ENCODE measurements at places on chromosomes 7 and 10. TPM values are rescaled to one million over a fixed set of nuclear protein-coding genes. Genes with fewer than 3 reads are reported as not detected.

SYT15B gene
- total RNA-seq, result 1.0 TPM

RBP3 gene
- not detected for total RNA-seq

SPDYE2 gene
- total RNA-seq, result 0.43 TPM

SYCE1 gene
- 2.4 TPM for total RNA-seq

DNA sequence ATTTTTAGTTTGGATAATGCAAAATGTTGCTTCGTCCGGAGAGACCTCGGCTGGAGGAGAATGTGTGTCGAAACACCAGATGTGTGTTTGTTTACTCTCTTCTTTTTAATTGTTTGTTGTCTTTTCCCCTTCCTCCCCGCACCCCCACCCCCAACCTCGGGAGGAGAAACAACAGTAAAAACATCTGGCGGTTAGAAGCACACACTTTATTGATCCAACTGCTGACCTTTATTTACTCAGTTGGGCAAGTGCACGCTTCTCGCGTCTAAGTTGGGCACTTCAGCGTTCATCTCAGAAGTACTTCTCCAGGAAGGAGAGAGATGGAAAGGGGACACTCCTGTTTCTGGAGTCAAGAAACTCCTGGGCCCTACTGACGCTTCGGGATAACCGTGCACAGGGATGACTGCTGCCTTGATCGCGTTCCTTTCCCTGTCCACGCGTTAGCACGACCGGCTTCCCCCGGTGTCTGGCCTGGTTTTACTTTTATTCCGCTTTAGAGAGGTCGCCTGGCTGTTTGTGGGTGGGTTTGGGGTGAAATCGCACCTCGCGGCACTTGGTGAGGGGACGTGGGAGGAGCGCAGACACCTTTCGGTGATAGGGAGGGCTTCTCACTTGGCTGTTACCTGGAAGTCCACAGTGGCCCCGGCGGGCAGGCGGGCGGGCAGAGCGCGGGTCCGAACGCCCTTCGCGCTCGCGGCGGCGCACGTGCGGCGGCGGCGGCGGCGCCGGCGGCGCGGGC is 168.3 kb upstream of the PPP1R3A start:
- DNase-seq, result peak; percentile 52
- no peaks in the 10 kb centered on the region for H3K27me3 ChIP-seq
- H3K36me3 ChIP-seq, result no peaks in the 10 kb centered on the region
- H3K4me3 ChIP-seq, result peak overlapping the region; percentile 80

DNA sequence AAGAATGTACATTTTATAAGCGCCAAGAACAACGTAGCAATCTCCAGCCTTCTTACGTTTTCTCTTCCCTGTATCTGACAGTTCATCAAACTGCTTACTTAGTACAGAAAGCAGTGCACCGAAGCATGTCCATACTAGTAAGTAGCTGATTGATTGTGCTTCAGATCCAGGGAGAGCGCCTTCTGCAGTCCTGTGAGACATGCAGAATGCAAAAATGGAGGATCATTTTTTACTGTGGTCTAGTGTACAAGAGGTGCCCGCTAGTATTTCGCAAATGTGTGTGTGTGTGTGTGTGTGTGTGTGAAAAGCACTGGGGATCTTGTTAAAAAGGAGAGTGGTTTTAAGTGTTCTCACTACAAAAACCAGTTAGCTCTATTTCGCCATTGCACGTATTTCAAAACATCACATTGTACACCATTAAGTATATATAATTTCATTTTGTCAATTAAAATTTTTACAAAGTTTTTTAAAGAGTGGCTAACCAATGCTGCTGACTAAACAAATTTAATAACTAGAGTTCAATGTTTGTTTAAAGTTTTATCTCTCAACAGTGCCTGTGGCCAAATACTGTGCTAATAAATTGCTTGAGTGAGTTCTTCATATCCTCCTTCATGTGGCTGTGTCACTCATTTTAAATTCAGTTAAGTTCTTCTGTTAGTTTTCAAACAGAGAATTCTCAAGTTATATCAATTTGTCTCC is 99.6 kb downstream of the ZMYND11 start:
- H3K4me3 ChIP-seq, result no peak overlapping the region
- no peaks in the 10 kb centered on the region for H3K27me3 ChIP-seq
- DNase-seq, result no peak
- no peaks in the 10 kb centered on the region for H3K4me1 ChIP-seq
- no peak overlapping the region for H3K27ac ChIP-seq

GRCh38 chr7:98209166-98209920 is 1.9 kb upstream of the BHLHA15 start:
- H3K27ac ChIP-seq, result no peak overlapping the region
- H3K36me3 ChIP-seq, result no peaks in the 10 kb centered on the region
- H3K4me1 ChIP-seq, result no peaks in the 10 kb centered on the region
- H3K27me3 ChIP-seq, result no peaks in the 10 kb centered on the region
- DNase-seq, result no peak

- no peaks in the 10 kb centered on the region for H3K36me3 ChIP-seq
- DNase-seq, result no peak
- no peaks in the 10 kb centered on the region for H3K27me3 ChIP-seq
- H3K4me1 ChIP-seq, result no peaks in the 10 kb centered on the region
Observed at GRCh38 chr10:17129741-17130140, at the start of gene CUBN. Gene CUBN, minus strand, starts transcription at chr10:17129811. Its CDS starts 46 bp downstream, at chr10:17129765.

DNA sequence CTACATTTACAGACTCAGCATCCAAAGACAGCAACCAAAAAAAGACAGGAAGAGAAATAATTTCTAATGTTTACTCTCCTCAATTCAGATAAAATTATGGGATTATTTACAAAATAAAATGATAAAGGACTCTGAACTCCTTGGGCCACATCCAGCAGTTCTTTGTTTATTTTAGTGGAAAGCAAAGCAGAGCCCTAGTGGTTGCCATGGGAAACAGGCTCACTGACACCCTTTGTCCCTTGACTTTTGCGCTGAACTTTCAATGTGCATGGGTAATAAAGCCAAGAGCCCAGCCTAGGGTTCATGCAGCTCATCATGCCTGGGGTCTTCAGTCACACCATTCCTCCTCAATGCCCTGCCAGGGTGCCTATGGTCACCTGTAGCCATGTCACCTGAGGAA is 442.6 kb upstream of the IGFBP3 start:
- peaks cover 5% of the 10 kb centered on the region for H3K4me1 ChIP-seq
- no peak overlapping the region for H3K27ac ChIP-seq
- H3K4me3 ChIP-seq, result no peak overlapping the region
- H3K27me3 ChIP-seq, result no peaks in the 10 kb centered on the region
- no peak for DNase-seq

- no peak overlapping the region for H3K27ac ChIP-seq
- H3K4me1 ChIP-seq, result no peaks in the 10 kb centered on the region
- H3K36me3 ChIP-seq, result no peaks in the 10 kb centered on the region
- no peak overlapping the region for H3K4me3 ChIP-seq
Observed at GRCh38 chr7:158327571-158328180, 259.9 kb downstream of the PTPRN2 start.

- DNase-seq, result no peak
- H3K4me3 ChIP-seq, result no peak overlapping the region
- H3K27me3 ChIP-seq, result no peaks in the 10 kb centered on the region
- H3K27ac ChIP-seq, result no peak overlapping the region
- peaks cover 2% of the 10 kb centered on the region for H3K4me1 ChIP-seq
Observed at GRCh38 chr10:17685233-17685840, 41.4 kb downstream of the STAM start.

GRCh38 chr7:28533731-28534531 is 121.6 kb downstream of the CREB5 start:
- H3K36me3 ChIP-seq, result no peaks in the 10 kb centered on the region
- DNase-seq, result peak; percentile 49
- H3K27ac ChIP-seq, result peak overlapping the region; percentile 9

GRCh38 chr7:44063547-44063893 is 1.8 kb downstream of the PGAM2 start:
- H3K27ac ChIP-seq, result peak overlapping the region; percentile 17
- H3K27me3 ChIP-seq, result no peaks in the 10 kb centered on the region
- H3K4me3 ChIP-seq, result no peak overlapping the region
- no peaks in the 10 kb centered on the region for H3K36me3 ChIP-seq

DNA sequence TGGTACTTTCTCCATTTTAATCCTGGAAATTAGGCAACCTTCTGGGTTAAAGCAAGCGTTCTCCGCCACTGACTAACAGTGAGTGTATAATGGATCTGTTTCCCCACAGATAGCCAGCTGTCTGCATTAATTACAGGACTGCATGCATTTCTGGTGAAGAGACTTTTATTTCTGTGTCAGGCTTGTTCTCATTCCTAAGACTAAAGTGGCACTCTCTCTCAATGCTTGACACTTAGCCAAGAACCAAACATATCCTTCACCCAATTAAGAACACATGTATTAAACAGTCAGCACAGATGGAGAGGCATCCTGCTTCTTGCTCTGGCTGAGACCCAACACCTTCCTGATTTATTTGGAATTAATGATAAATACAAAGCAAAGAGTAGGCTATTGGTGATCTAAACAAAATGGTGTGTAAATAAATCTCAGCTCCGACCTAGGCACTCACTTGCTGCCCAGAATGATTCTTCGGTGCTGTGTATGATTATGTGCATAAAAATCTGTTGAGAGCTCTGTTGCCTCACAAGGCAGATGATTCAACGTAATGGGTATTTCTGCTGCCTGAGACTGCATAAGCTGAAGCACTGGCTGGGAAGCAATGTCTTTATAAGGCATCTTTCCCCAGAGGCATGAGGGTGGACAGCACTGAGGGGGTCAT is 16.8 kb downstream of the CALU start:
- no peak for DNase-seq
- H3K27ac ChIP-seq, result no peak overlapping the region
- no peak overlapping the region for H3K4me3 ChIP-seq
- H3K36me3 ChIP-seq, result no peaks in the 10 kb centered on the region
- no peaks in the 10 kb centered on the region for H3K27me3 ChIP-seq
- no peaks in the 10 kb centered on the region for H3K4me1 ChIP-seq

GRCh38 chr10:86981716-86982115 is 13.4 kb downstream of the ADIRF start:
- H3K36me3 ChIP-seq, result no peaks in the 10 kb centered on the region
- H3K4me1 ChIP-seq, result peaks cover 14% of the 10 kb centered on the region
- no peak overlapping the region for H3K4me3 ChIP-seq
- no peak overlapping the region for H3K27ac ChIP-seq
- no peak for DNase-seq
- H3K27me3 ChIP-seq, result no peaks in the 10 kb centered on the region

GRCh38 chr10:104353325-104354048 is at the start of gene CFAP58:
Gene CFAP58, plus strand, starts transcription at chr10:104353833. Its CDS starts 65 bp downstream, at chr10:104353898.
- no peak within 1 kb of the TSS for H3K27ac ChIP-seq
- H3K27me3 ChIP-seq, result no peaks in the 10 kb centered on the region
- peak within 1 kb of the TSS; percentile 28 for H3K4me3 ChIP-seq
- H3K4me1 ChIP-seq, result no peaks in the 10 kb centered on the region
